Stimulated activated CD4-positive, alpha-beta T cell treated with anti-CD3 and anti-CD28 coated beads, TNF-alpha, amount 100 ng/mL, for 1 hour (primary cell): ENCODE measurements at places on chromosomes 1 and 21.

- DNase-seq, result no peak
Measured at GRCh38 chr1:31373897-31374486, 1.1 kb upstream of the FABP3 start.

- DNase-seq, result no peak
Measured at GRCh38 chr21:43290421-43291346, 121.9 kb downstream of the CRYAA start.

- DNase-seq, result no peak
Measured at GRCh38 chr1:85957760-85958159, 198.8 kb downstream of the COL24A1 start.

DNA sequence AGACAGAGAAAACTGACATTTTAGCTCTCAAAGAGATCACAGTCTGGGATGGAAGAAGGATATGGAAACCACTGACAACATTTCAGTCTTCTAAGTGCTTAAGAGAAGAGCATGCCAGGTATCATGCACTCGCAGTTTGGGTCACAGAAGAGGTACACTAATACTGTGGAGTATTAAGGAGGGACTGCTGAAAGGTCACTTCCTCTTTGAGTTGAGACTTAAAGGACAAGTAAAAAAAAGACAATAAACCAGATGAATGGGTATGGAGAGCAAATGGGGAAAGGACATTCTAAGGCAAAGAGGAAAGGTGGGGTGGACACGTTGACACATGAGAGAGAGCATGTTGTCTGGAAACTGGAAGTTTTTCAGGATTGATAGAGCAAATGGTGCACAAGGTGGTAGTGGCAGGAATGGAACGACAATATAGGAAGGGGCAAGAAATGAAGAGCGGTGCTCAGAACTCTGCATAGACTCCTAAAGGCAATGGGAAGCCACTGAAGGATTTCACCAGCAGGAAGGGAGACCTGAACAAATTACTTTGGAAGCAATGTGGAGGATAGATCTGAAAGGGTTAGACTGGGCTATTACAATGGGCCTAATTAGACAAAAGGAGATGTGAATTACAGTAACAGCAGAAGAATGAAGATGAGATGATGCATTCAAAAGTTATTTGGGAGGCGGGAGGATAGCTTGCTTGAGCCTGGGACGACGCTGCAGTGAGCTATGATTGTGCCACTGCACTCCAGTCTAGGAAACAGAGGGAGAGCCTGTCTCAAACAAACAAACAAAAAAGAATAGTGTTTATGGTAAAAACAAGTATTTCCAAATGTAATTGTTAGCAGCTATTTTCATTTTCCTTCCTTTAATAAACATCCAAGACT, 11.1 kb downstream of the DIPK1A start:
- DNase-seq, result no peak

DNA sequence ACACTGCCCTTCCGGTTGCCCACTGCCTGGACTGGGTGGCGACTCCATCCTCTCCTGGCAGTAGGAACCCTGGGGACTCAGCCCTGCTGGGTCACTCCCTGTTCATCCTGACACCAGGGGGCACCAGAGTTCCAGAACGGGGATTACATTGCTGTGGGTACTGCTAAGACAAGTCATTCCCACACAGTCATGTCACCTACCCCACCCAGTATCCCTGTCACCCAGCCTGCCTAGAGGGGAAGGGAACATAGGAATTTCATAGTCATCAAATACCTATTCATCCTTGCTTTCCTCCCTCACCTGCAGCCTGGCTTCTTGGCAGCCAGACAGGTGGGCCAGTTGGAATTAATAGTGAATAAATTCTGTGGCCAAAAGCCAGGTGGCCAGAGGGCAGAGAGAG, 9.8 kb upstream of the SFN start:
- DNase-seq, result peak; percentile 60

DNA sequence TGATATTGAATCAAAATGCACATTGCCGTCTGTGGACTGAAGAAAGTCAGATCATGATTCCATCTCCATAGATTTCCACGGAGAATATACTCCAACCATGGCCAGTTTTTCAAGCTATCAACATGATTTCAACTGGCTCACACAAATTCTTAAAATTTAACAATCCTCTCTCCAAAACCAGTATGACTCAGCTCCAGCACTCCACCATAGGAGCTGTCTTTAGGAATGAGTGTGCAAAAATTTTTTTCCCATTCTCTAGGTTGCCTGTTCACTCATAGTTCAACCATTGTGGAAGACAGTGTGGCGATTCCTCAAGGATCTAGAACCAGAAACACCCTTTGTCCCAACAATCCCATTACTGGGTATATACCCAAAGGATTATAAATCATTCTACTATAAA, 40.8 kb downstream of the RGL1 start:
- no peak for DNase-seq

GRCh38 chr21:23541571-23541970, 2065.7 kb downstream of the MRPL39 start:
- DNase-seq, result no peak

DNA sequence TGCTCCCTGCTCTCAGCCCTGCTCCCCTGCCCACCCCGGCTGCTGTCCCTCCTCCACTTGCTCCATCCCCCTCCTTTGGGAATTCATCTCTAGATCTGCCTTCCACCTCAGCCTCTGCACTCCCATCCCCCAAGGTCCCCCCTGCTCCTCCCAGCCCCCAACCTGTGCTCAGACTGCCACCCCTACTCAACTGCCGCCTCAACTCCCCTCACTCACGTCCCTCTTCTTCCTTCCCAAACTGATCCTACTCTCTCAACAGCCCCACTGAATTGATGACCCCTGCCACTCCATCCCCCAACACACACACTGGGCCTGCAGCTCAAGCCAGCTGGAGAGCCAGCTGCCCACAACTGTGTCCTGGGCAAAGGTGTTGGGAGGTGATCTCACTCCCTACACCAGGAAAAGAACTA, 15.8 kb upstream of the ETV3L start:
- DNase-seq, result no peak
